ENCODE measurements at places on chromosomes 7 and 10.

GRCh38 chr7:54846273-54846672 lies 87.3 kb upstream of the SEC61G start:
- no peak for DNase-seq

DNA sequence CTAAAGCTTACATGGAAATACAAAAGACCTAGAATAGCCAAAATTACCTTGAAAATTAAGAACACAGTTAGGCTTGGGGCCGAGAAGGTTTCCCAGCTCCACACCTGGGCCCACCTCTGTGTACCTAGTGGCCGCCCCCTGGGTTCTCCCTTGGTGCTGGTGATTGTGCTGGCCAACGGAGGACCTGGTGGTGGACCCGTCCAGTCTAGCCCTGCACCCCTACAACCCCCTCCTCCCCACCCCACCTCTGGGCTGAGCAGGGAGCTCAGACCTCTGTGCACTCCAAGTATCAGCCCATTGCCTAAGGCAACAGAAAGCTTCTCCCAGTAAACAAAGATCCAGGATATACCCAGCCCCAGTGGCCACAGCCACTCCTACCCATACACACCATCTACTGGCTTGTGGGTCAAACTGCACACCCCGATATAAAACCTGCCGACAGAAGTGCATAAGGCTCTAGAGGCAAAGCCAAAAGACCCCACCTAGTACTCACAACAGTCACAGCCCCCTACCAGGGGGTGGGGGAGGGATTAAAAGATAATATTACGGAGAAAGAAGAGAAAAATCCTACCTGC lies 105.0 kb upstream of the DIP2C start:
- no peak for DNase-seq

- DNase-seq = peak; percentile 61
Observed at GRCh38 chr7:157875230-157876179, 538.7 kb downstream of the DNAJB6 start.

DNA sequence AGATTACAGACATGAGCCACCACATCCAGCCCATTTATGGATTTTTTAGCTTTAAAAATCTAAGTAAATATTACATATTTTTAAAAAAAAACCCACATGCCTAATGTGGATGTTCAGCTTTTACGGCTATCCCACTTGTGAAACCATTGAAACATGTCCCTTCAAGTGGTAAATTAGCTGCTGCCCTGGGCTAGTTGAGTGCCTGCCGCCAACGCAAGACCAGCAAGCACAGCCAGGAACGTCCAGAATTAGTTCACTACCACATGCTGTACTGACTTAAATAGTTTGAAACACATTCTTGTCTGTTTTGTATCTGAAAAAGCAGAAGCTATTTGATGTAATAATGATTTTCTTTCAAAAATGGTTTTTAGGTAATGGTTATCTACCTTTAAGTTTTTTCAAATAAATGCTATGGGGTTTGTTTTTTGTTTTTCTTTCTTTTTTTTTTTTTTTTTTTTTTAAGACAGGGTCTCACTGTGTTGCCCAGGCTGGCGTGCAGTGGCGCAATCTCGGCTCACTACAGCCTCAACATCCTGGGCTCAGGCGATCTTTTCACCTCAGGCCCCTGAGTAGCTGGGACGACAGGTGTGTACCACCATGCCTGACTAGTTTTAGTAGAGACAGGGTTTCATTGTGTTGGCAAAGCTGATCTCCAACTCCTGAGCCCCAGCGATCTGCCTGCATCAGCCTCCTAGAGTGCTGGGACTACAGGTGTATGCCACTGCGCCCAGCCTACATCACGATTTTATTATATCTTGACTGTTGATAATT lies 57.0 kb downstream of the KLRG2 start:
- no peak for DNase-seq

DNA sequence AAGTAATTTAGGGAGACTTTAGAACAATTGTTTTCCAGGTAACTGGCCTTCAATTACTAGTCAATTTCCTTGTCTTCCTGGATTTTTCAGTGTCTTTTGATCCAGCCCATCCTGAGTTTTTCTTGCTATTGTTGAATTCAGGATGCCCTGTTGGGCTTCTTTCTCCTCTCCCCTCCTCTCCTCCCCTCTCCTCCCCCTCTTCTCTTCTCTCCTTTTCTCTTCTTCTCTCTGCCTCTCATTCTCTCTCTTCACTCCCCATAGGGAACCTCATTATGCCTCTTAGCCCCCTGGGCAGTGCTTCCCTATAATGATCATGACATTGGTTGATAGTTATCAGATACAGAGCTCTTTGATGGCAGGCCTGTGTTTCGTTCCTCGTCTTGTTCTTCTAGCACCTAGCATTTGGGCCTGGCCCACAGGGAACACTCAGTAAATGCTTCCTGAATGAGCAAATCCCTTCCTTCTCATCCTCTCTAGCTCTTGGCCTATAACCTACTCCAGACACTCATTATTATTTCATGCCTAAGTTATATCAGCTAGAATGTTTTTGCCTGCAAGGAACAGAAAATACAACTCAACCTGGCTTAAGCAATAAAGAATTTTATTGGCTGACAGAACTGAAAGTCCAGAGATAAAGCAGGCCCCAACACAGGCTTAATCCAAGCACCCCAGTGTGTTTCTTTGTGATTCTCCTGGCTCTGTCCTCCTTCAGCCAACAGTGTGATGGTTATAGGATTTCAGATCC lies 56.8 kb downstream of the CACNB2 start:
- DNase-seq = no peak

DNA sequence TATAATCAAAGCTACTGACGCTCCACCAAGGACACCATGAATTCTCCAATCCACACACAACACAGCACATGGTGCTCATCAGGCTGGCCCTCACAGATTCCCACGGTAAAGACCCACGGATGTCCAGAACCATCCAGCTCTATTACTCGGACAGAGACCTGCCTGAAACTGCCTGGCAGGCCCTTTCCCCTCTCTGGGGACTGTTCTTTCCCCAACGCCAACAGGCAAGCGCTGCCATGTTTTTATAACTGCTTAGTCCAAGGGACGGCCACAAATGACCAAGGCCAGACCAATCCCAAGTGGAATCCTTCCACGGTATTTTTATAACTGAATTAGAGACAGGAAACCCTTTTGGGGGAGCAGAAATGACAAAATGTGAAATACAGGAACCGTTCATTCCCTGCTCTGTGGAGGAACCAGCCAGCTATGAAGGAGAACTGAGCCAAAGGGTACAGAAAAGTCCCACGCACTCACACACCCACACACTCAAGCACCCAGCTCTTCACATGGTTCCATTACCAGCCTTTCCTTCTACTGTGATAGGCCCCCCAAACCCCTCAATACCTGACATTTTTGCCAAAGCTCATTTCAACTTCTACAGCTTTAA lies 4.1 kb downstream of the PIP4K2A start:
- no peak for DNase-seq

GRCh38 chr7:26198781-26199169 lies 1.8 kb downstream of the HNRNPA2B1 start:
- DNase-seq = no peak

DNA sequence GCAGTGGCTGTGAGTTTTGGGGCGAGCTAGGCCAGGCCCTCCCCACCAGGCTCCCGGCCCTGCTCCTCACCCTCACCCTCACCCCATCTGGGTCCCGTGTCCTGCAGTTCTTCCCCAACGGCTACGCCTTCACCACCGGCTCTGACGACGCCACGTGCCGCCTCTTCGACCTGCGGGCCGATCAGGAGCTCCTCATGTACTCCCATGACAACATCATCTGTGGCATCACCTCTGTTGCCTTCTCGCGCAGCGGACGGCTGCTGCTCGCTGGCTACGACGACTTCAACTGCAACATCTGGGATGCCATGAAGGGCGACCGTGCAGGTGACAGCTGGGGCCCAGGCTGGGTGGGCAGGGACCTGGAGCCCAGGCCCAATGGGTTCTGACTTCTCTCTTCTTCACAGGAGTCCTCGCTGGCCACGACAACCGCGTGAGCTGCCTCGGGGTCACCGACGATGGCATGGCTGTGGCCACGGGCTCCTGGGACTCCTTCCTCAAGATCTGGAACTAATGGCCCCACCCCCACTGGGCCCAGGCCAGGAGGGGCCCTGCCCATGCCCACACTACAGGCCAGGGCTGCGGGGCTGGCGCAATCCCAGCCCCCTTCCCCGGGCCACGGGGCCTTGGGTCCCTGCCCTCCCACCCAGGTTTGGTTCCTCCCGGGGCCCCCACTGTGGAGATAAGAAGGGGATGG lies 4.9 kb downstream of the GNB2 start:
- DNase-seq = peak; percentile 15

DNA sequence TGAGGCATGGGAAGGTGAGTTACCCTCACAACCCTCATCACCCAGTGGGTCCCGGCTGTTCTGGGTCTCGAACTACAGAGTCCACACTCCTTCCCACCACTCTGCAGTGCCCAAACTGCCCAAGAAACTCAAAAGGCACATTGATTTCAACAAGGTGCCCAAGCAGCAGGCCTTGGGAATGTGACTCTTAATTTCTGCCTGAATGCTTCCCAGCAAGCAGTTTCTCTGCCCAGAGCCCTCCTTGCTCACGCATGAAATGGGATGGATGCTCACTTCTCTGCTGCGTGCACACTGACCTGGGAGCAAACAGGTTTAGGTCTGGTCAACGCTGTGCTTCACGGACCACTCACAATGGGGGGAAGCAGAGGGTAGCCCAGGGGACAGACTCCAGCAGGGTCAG lies 77.9 kb downstream of the GRB10 start:
- DNase-seq = no peak

GRCh38 chr10:46019177-46019528 lies 11.3 kb downstream of the NCOA4 start:
- no peak for DNase-seq

GRCh38 chr10:27285093-27285492 lies 44.5 kb upstream of the ACBD5 start:
- DNase-seq = no peak

GRCh38 chr7:17912536-17913235 lies 27.6 kb downstream of the SNX13 start:
- DNase-seq = no peak

GRCh38 chr7:102073931-102074880 lies 212.5 kb upstream of the SH2B2 start:
- DNase-seq = no peak

GRCh38 chr10:78217336-78217735 lies 183.7 kb downstream of the RPS24 start:
- no peak for DNase-seq

GRCh38 chr7:91264046-91264923 lies at the start of gene FZD1:
TSS of gene FZD1 (plus strand) at chr7:91264433. CDS start at chr7:91264881, 448 bp downstream.
- DNase-seq = peak; percentile 96

GRCh38 chr10:106467506-106467905 lies 697.0 kb downstream of the SORCS1 start:
- no peak for DNase-seq

DNA sequence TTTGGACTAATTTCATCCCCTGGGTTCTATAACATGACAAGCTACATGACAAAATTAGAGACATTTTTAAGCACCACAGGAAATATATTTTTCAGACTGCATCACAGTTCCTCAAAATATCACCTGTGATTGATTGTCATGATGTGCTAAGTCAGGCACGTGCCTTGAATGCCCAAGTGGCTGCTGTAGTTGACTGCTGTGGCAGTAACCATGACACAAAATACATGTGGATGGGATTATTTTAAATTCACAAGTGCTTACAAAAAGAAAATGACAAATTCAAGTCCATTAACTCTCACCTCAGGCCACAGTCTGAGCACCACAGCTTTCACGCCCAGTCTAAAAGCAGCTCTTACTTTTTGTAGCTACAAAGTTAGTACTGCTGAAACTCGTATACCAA lies 45.5 kb downstream of the TNPO3 start:
- DNase-seq = no peak

- DNase-seq = peak; percentile 39
Observed at GRCh38 chr10:99917963-99918825, 91.6 kb downstream of the DNMBP start.

- DNase-seq = no peak
Observed at GRCh38 chr10:3720228-3721019, 64.6 kb downstream of the KLF6 start.

GRCh38 chr7:10429031-10429430 lies 544.6 kb upstream of the PHF14 start:
- DNase-seq = no peak

- no peak for DNase-seq
Observed at GRCh38 chr7:136134503-136134902, 157.3 kb upstream of the MTPN start.

DNA sequence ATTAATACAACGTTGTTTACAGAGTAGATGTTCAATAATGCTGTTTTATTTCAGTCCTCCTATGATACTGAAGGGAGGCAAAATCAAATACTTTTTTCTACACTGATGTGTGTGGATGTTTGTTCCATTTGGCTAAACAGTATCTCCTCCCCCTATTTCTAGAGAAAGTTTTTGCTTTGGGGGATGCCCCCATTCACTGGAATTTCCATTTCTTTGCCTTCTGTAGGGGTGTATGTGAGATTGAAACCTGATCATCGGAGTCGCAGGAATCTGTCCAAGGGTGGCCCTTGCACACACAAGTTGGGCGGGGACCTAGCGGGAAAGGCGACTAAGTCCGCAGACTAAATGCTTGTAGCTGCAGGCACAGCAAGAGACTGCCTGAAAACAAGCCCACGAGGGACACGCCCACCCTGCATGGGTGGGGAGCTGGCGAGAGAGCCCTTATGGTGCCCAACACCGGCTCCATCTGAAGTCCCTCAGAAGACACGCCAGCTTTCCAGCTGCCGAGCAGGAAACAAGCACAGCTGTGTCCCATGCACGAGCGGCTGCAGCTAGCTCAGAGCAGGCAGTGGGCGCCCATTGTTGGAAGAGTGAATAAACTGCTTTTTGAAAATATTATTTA lies 58.0 kb downstream of the ESYT2 start:
- no peak for DNase-seq

- no peak for DNase-seq
Observed at GRCh38 chr10:78378192-78378591, 344.5 kb downstream of the RPS24 start.

GRCh38 chr10:31808258-31809218 lies 120.1 kb downstream of the ARHGAP12 start:
- no peak for DNase-seq

DNA sequence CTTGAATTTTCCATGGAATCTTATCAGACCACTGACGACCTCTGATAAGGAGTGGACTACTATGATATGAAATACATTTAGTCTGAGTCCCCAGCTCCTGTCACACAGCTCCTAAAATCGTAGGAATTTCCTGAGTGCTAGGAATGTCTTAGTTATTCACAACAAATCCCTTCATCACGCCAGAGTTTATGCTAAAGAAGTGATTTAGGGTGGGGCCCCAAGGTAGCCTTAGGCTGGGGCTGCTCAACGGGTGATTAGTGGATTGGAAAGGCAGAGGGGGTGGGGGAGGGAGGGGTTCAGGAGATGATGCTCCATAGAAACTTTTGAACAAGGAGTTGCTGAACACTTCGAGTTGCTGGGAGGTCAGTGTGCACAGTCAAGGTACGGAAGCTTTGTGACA lies 7.0 kb upstream of the TET1 start:
- DNase-seq = no peak

GRCh38 chr10:59719374-59719773 lies 9.7 kb upstream of the SLC16A9 start:
- no peak for DNase-seq

DNA sequence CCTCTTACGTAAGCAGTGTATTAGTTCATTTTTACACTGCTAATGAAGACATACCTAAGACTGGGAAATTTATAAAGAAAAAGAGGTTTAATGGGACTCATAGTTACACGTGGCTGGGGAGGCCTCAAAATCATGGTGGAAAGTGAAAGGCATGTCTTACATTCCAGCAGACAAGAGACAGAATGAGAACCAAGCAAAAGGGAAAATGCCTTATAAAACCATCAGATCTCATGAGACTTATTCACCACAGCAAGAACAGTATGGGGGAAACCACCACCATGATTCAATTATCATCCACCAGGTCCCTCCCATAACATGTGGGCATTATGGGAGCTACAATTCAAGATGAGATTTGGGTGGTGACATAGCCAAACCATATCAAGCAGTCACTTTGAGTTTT lies 126.3 kb upstream of the CXCL12 start:
- no peak for DNase-seq
